ENCODE measurements at places on chromosomes 4 and X.
A peak's percentile ranks its signal among the peaks of the same experiment; 100 is the strongest.

DNA sequence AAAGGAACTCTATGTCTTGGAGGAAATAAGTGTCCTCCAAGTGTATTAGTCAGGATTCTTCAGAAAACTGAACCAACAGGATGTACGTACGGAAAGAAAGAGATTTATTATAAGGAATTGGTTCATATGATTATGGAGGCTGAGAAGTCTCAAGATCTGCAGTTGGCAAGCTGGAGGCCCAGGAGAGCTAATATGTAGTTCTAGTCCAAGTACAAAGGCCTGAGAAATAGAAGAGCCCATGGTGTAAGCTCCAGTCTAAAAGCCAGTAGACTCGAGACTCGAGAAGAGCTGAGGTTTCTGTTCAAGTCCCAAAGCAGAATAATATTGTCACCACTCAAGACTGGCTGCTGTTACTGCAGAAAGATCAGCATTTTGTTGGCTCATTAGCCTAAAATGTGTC lies 65.3 kb upstream of the EFNB1 start:
- DNase-seq, result no peak

DNA sequence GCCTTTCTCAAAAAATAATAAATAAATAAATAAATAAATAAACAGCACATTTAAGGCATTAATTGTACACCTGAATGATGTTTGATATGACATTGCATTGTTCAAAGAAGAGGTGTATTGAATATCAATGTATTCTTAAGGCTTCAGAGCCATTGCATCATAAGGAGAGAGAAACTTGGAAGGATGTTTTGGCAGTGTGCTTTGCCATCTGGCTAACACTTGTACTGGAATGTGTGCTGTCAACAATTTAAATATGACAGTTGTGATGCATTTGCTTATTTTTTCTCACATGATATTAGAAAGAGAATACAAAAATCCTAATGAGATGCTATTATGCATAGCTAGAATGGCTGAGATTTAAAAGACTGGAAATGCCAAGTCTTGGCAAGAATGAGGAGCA lies 67.8 kb downstream of the FAM133A start:
- no peak for DNase-seq

- peak; percentile 68 for DNase-seq
Measured at GRCh38 chrX:72572248-72573157, at the start of gene HDAC8. Gene HDAC8 (minus strand): TSS chrX:72572843. CDS start chrX:72572761, 82 bp downstream.

GRCh38 chrX:64805683-64806082 lies 170.6 kb downstream of the ZC4H2 start:
- DNase-seq, result no peak

- DNase-seq, result no peak
Measured at GRCh38 chr4:152073351-152074087, 312.7 kb upstream of the GATB start.

- DNase-seq, result no peak
Measured at GRCh38 chr4:27861802-27862201, 1001.2 kb downstream of the STIM2 start.

GRCh38 chr4:22532896-22533295 lies 17.0 kb upstream of the ADGRA3 start:
- DNase-seq, result no peak

GRCh38 chr4:108906866-108907367 lies 144.1 kb upstream of the ETNPPL start:
- no peak for DNase-seq

GRCh38 chr4:106426069-106426468 lies 57.5 kb upstream of the GIMD1 start:
- no peak for DNase-seq

DNA sequence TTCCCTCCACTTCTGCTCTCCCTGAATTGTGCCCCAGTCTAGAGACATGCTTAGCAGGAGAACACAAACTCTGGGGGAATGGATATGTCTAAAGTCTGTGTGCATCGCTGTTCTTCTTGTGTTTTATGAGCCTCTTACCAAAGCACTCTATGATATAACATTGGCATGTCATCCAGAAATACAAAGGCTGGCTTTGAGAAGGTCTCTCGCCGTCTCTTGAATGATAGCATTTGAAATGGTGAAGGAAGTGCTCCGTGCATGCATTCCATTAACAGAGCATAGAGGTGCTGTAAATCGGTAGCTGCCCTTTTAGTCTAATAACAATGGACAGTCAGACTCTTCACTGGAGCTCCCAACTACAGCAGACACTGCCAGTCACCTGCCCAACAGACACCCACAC lies 7.1 kb upstream of the FAM149A start:
- no peak for DNase-seq

DNA sequence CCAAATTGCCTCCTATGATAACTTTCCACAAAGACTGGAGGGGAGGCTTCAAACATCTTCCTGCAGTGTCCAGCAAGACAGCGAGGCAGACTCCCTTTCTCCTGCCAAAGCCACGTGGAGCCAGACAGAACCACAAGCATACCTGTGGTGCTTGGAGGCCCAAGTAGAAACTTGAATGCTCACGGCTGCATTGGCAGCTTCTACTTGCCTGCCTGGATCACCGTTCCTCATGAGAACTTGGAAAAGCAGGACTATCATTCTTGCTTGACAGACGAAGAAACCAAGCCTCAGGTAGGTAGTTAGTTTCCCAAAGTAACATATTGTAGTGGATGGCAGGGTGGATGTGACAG lies 216.3 kb upstream of the SFRP2 start:
- no peak for DNase-seq

DNA sequence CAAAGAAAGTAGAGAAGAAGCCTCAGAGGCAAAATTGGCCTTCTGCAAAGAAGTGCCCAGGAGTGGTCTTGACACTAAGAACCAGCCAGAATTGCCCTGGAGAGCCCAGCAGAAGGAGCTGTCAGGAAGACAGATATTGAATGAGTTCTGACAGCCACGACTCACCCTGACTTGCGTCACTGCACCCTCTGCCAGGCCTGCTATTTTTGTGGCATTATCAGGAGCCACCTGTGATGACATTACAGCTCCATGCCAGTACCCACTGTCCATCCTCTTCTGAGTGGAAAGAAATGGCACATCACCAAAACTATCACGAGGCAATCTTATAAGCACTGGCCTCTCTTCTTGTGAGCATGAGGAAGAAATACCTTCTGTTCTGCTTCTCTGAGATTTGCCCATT lies 67.7 kb downstream of the SMIM20 start:
- no peak for DNase-seq

DNA sequence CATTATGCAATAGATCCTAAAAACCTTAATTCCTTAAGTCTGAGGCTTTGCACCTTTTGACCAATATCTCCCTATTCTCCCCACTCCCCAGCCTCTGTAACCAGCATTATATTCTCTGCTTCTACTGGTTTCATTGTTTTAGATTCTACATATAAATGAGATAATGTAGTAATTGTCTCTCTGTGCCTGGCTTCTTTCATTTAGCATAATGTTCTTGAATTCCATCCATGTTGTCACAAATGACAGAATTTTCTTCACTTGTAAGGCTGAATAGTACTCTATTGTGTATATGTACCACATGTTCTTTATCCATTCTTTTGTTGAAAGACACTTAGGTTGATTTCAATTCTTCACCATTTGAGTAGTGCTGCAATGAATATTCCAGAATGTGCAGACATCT lies 66.0 kb downstream of the MAGEC1 start:
- DNase-seq, result no peak

Measured in left lobe of liver (tissue), 2 donors.